Activated T-helper 1 cell treated with anti-CD3 and anti-CD28 coated beads, Interleukin-12 subunit alpha, Interleukin-12 subunit beta, Interleukin-2, Interleukin-4 antibody, amounts not matched to agents 30 ng/mL and 10 ng/mL and 1 ng/mL, durations not matched to agents 14 hours and 24 hours and 36 hours (primary cell): ENCODE measurements at places on chromosomes 7 and 10.

DNA sequence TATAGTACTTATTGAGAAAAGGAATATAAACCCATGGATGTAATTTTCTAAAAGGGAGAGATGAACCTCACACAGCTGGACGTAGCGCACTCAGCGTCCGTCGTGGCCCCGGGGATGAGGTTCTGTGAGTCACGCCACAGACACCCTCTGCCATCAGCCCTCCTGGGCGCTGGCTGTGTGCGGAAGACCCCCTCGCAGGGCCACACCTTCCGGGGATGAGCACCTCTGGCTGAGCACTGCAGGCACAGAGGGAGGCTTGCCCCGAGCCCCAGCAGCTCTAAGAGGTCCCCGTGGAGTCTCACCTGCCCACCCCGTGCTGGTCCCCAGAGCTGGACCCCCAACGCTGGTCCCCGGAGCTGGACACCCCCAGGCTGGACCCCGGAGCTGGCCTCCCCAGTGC lies 215.8 kb downstream of the PTPRN2 start:
- H3K36me3 ChIP-seq = no peaks in the 10 kb centered on the region
- no peak overlapping the region for H3K4me3 ChIP-seq
- H3K27me3 ChIP-seq = no peaks in the 10 kb centered on the region
- H3K27ac ChIP-seq = no peak overlapping the region

- H3K4me3 ChIP-seq = no peak overlapping the region
- H3K27me3 ChIP-seq = peaks cover 1% of the 10 kb centered on the region
- no peaks in the 10 kb centered on the region for H3K36me3 ChIP-seq
- DNase-seq = no peak
- H3K4me1 ChIP-seq = no peaks in the 10 kb centered on the region
Observed at GRCh38 chr7:158030071-158030470, 557.6 kb downstream of the PTPRN2 start.

DNA sequence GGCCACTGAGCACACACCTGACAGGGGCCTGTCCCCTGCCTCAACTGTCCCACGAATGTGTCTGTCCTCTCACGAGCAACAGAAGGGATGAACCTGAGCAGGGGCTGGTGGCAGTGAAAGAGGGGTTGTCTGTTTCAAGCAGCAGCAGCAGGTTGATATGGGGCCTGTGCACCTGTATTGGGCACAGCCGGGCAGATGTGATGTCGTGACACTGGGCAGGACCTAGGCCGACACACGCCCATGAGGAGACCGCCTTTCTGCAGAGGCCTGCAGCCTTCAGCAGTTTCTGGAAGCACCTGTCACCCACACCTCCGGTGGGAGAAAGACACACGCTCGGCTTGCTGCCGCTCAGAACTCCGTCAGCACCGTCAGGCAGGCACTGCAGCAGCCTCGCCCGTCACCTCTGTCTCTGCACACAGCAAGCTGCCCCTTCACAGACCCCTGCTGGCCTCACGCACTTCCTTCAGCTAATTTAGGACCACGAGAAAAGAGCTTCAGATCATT lies 48.5 kb downstream of the AMZ1 start:
- H3K27me3 ChIP-seq = peaks cover 5% of the 10 kb centered on the region
- DNase-seq = no peak
- H3K4me1 ChIP-seq = peaks cover 27% of the 10 kb centered on the region
- H3K4me3 ChIP-seq = no peak overlapping the region

DNA sequence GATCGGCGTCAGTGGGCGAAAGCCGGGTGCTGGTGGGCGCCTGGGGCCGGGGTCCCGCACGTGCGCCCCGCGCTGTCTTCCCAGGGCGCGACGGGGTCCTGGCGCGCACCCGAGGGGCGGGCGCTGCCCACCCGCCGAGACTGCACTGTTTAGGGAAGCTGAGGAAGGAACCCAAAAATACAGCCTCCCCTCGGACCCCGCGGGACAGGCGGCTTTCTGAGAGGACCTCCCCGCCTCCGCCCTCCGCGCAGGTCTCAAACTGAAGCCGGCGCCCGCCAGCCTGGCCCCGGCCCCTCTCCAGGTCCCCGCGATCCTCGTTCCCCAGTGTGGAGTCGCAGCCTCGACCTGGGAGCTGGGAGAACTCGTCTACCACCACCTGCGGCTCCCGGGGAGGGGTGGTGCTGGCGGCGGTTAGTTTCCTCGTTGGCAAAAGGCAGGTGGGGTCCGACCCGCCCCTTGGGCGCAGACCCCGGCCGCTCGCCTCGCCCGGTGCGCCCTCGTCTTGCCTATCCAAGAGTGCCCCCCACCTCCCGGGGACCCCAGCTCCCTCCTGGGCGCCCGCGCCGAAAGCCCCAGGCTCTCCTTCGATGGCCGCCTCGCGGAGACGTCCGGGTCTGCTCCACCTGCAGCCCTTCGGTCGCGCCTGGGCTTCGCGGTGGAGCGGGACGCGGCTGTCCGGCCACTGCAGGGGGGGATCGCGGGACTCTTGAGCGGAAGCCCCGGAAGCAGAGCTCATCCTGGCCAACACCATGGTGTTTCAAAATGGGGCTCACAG lies 1.1 kb downstream of the EGFR start:
- H3K27ac ChIP-seq = no peak overlapping the region
- DNase-seq = no peak
- peaks cover 56% of the 10 kb centered on the region for H3K27me3 ChIP-seq

DNA sequence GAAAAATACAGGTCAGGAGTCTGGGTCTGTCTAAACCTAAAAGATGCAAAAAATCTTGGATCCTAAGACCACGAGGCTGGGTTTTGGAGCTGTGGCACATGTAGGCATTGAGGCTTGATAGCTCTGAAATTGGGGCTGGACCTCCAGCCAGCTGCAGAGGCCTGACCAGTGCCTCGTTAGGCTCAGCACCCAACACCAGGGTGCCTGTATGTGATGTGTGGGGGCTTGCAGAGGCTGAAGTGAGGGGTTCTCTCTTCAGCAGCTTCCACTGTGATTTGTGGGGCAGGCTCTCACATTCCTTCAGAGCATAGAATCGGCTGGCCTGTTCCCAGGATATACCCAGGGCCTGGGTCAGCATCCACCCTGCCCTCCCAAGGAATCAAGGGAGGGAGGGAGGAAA lies 247.8 kb downstream of the BUB3 start:
- no peak overlapping the region for H3K4me3 ChIP-seq
- no peak overlapping the region for H3K27ac ChIP-seq
- no peak for DNase-seq
- no peaks in the 10 kb centered on the region for H3K27me3 ChIP-seq
- no peaks in the 10 kb centered on the region for H3K36me3 ChIP-seq

GRCh38 chr10:13382703-13383398 lies 34.8 kb upstream of the SEPHS1 start:
- H3K4me1 ChIP-seq = peaks cover 9% of the 10 kb centered on the region
- H3K27me3 ChIP-seq = peaks cover 25% of the 10 kb centered on the region
- no peak for DNase-seq
- no peaks in the 10 kb centered on the region for H3K36me3 ChIP-seq

DNA sequence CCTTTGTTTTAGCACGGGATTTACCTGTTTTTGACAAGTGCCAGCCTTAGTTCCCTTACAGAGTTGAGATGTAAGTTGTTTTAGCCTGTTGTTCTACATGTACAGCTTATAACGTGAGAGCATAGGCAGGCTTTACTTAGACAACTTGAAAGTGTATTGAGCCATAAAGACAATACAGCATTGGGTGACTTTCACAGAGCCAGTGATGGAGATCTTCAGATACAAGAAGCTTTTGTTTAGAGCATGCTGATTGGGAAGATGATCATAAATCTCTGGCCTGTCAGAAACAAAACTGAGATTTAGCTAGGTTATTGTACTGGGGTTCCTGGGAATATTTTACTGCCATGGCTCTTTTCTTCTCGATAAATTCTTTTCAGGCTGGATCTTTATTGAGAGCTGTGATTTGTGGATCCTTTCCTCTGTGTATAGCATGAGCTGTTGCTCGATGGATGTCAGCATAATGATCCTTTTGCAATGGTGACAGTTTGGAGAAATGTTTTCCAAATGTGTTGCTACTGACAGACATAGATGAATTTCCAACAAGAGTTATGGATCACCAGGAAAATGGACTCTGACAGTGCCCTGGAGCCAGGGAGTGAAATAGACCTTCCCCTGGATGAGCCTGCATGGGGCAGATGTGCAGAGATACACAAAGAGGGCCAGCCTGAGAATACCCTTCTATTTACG lies 30.2 kb downstream of the LHFPL3 start:
- no peaks in the 10 kb centered on the region for H3K4me1 ChIP-seq
- no peaks in the 10 kb centered on the region for H3K27me3 ChIP-seq
- H3K36me3 ChIP-seq = no peaks in the 10 kb centered on the region

GRCh38 chr7:148872188-148872587 lies 11.9 kb downstream of the EZH2 start:
- peaks cover 26% of the 10 kb centered on the region for H3K36me3 ChIP-seq
- no peak overlapping the region for H3K4me3 ChIP-seq
- no peak overlapping the region for H3K27ac ChIP-seq
- H3K4me1 ChIP-seq = peaks cover 51% of the 10 kb centered on the region

DNA sequence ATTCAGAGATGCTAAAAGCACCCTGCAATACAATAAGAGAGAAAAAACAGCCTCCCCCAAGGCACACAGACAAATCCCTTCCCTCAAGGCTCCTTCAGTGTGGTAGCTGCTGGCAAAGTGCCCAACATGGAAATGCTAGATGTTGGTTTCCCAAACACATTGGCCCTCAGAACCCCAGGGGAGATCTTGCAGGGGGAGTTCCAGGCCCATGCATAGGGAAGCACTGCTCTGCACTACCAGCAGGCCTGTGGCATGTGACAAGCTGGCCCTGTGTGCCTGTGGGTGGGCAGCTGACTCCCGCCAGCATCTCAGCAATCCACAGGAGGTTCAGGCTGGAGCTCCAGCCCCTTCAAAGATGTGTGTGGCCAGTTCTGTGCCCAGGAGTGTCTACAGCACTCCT lies 16.8 kb upstream of the CSGALNACT2 start:
- no peaks in the 10 kb centered on the region for H3K36me3 ChIP-seq
- DNase-seq = peak; percentile 14
- peak overlapping the region; percentile 54 for H3K4me3 ChIP-seq
- H3K27ac ChIP-seq = peak overlapping the region; percentile 90
- no peaks in the 10 kb centered on the region for H3K27me3 ChIP-seq

- no peak overlapping the region for H3K27ac ChIP-seq
- H3K36me3 ChIP-seq = no peaks in the 10 kb centered on the region
- DNase-seq = no peak
- H3K4me3 ChIP-seq = no peak overlapping the region
- peaks cover 7% of the 10 kb centered on the region for H3K4me1 ChIP-seq
Observed at GRCh38 chr10:5545778-5546710, 21.3 kb downstream of the CALML3 start.

GRCh38 chr7:30886608-30887011 lies 25.0 kb upstream of the AQP1 start:
- no peaks in the 10 kb centered on the region for H3K36me3 ChIP-seq
- no peaks in the 10 kb centered on the region for H3K4me1 ChIP-seq
- no peak overlapping the region for H3K4me3 ChIP-seq
- no peak for DNase-seq

DNA sequence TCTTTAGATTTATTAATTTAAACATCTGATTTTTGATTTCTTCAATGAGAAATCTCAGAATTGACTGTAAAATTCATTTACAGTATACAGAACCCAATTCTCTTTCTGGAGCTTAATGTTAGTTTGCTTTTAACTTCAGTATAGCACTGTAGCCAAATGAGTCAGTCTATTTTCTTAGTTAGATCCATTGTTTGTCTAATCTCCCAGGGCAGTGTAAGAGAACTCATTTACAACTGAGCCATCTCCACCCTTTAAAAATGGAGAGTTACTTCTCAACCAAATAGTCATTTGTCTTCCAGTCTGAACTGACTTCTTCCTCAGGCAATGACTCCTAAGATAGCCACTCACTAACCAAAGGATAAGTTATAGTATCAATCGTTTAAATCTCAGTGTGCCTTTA lies 3.0 kb upstream of the WNT2 start:
- DNase-seq = no peak
- H3K4me1 ChIP-seq = no peaks in the 10 kb centered on the region
- H3K4me3 ChIP-seq = no peak overlapping the region
- peaks cover 40% of the 10 kb centered on the region for H3K27me3 ChIP-seq
- H3K27ac ChIP-seq = no peak overlapping the region

DNA sequence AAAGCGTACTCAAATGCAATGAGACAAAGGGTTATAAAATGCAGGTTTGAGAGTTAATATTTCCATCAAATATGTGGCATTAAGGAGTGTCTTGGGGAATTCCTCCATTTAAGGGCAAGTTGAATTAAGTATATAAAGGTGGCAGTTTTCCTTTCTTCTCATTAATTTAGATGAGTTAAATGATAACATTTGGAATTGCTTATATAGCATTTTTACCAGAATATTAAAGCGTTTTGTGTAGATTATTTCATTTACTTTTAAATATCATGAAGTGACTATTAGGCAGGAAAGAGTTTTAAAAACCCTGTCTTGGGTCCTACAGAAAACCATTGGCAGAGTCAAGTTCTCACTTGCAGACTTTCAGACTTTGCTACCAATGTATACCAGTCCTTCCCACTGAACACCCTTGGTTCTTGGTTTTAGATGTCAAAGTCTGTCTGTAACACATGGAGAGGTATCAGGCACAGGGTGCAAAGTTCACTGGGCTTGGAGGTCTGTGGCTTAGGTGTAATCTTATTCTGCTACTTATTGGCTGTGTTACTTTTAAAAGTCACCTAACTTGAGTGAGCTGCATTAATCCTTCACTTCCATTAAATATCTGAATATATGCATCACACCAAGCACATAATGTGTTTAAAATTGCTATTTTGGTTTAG lies 51.0 kb downstream of the ASB4 start:
- H3K27ac ChIP-seq = no peak overlapping the region
- no peak overlapping the region for H3K4me3 ChIP-seq
- H3K4me1 ChIP-seq = no peaks in the 10 kb centered on the region
- no peak for DNase-seq
- H3K36me3 ChIP-seq = no peaks in the 10 kb centered on the region
- H3K27me3 ChIP-seq = peaks cover 16% of the 10 kb centered on the region

- H3K4me3 ChIP-seq = no peak overlapping the region
- H3K36me3 ChIP-seq = no peaks in the 10 kb centered on the region
- no peak overlapping the region for H3K27ac ChIP-seq
Observed at GRCh38 chr10:24306507-24306875, 97.6 kb downstream of the KIAA1217 start.

- H3K27ac ChIP-seq = no peak overlapping the region
- H3K27me3 ChIP-seq = peaks cover 5% of the 10 kb centered on the region
- H3K36me3 ChIP-seq = no peaks in the 10 kb centered on the region
- H3K4me3 ChIP-seq = no peak overlapping the region
Observed at GRCh38 chr7:18295781-18296423, 199.6 kb upstream of the HDAC9 start.

- no peak overlapping the region for H3K27ac ChIP-seq
- H3K4me1 ChIP-seq = no peaks in the 10 kb centered on the region
- no peaks in the 10 kb centered on the region for H3K27me3 ChIP-seq
- no peaks in the 10 kb centered on the region for H3K36me3 ChIP-seq
- DNase-seq = no peak
Observed at GRCh38 chr10:50963063-50963462, 77.6 kb upstream of the A1CF start.

- peaks cover 5% of the 10 kb centered on the region for H3K27me3 ChIP-seq
- no peaks in the 10 kb centered on the region for H3K36me3 ChIP-seq
- H3K4me3 ChIP-seq = no peak overlapping the region
- no peak for DNase-seq
Observed at GRCh38 chr10:16566202-16566805, 44.6 kb upstream of the C1QL3 start.

- no peak overlapping the region for H3K27ac ChIP-seq
- H3K4me3 ChIP-seq = no peak overlapping the region
Observed at GRCh38 chr7:35780070-35780469, 20.8 kb upstream of the SEPTIN7 start.
